ENCODE measurements at places on chromosomes 1 and 21. TPM values are rescaled to one million over a fixed set of nuclear protein-coding genes. Genes with fewer than 3 reads are reported as not detected.

DCDC2B gene
- total RNA-seq, result not detected

ELF3 gene
- total RNA-seq, result not detected

SMPDL3B gene
- total RNA-seq, result not detected

- no peaks in the 10 kb centered on the region for H3K27me3 ChIP-seq
- no peak for DNase-seq
- H3K27ac ChIP-seq, result no peak overlapping the region
These were observed 420.2 kb downstream of the KCTD3 start for GRCh38 chr1:215987092-215987875.

- no peak overlapping the region for H3K4me3 ChIP-seq
- no peaks in the 10 kb centered on the region for H3K4me1 ChIP-seq
- H3K36me3 ChIP-seq, result no peaks in the 10 kb centered on the region
- H3K27me3 ChIP-seq, result no peaks in the 10 kb centered on the region
These were observed 56.0 kb upstream of the CASZ1 start for GRCh38 chr1:10852486-10852885.

DYNLT4 gene
- total RNA-seq, result 0.83 TPM

DNA sequence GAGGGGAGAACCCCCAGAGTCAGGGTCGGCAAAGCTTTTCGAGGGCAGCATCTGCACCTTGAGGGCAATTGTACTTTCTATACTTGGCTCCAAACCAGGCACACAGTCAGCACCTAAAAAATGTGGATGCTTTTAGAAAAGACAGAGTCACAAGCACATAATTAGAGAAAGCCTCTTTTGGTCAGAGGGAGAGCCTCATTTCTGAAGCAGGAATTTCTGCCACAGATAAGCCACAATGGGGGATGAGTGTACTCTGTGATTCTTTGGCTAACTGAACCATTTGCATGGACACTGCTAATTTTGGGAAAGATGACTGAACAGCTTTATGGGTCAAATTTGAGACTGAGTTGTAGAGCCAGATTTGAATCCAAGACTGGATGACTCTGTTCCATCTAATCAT, 635.7 kb downstream of the KIF26B start:
- no peak overlapping the region for H3K4me3 ChIP-seq
- no peaks in the 10 kb centered on the region for H3K4me1 ChIP-seq
- no peak for DNase-seq
- H3K27ac ChIP-seq, result no peak overlapping the region

DNA sequence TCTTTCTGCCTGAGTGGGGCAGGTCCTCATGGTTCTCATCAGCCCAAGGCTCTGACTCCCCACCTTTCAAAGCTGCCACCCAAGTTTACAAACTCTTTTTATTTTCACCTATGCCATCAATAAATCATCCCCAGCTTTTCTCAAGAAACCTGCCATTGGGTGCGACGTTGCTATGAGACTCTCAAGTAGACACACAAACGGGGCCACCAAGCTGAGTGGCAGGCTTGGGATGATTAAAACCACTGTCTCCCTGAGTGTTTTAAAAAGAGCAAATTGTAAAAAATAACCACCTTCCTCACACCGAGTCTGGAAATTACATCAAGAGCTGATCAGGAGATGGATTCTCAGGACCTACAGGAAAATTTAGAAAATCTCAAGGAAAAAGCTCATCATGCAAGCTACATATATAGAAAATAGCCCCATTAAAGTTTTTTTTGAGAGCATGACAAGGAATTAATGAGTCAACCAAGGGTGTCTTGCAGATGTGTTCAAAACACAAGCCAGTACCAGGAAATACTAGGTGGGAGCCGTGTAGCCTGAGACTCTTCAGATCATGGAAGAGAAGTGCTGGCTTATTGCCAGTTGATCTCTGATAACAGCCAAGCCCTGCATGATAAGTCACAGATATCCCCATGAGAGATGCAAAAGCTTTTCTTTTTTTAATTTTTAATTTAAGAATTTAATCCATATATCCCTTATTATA, 158.4 kb upstream of the BACE2 start:
- H3K36me3 ChIP-seq, result no peaks in the 10 kb centered on the region
- no peaks in the 10 kb centered on the region for H3K4me1 ChIP-seq
- no peak for DNase-seq
- no peak overlapping the region for H3K4me3 ChIP-seq
- H3K27ac ChIP-seq, result no peak overlapping the region

DNA sequence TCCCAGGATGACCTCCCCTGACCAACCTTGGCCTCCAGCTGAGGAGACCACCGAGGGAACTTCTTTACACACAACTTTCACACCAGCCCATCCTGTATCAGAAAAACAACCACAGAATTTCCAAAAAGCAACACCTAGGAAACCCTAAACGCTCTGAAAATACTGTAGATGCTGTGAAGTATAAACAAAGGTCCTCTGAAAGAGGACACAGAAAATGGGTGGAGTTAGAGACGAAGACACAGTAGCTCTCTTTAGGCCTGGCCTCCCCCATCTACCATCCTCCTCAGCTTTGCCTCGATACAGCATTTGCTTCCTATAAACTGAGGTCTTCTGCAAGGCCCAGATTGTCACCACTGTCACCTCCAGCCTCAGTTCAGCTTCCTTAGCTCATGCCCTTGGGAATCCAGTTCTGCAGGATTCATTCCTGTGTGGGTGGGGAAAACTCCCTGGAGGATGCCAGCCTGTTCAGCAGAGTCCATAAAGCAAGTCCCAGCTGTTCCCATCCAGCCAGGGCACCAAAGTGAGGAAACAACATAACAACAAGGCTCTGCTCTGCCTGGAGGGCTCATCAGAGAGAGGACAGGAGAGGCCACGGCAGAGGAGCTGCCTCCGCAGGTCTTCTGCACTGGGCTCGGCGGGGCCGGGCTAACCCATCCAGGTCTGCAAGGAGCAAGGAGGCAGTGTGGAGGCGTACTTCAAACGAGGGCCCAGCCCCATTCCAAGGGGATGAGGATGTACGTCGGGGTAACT, 15.0 kb downstream of the PIK3C2B start:
- no peak overlapping the region for H3K27ac ChIP-seq
- no peaks in the 10 kb centered on the region for H3K36me3 ChIP-seq
- no peak overlapping the region for H3K4me3 ChIP-seq
- DNase-seq, result no peak
- H3K4me1 ChIP-seq, result peaks cover 78% of the 10 kb centered on the region

GRCh38 chr21:32523988-32524719, 61.2 kb downstream of the TCP10L start:
- no peak for DNase-seq
- peaks cover 46% of the 10 kb centered on the region for H3K4me1 ChIP-seq
- no peak overlapping the region for H3K4me3 ChIP-seq
- peak overlapping the region; percentile 61 for H3K27ac ChIP-seq
- no peaks in the 10 kb centered on the region for H3K36me3 ChIP-seq

DENND4B gene
- 30.4 TPM for total RNA-seq

GRCh38 chr1:81802457-81802706, 1.6 kb downstream of the ADGRL2 start:
- H3K27me3 ChIP-seq, result no peaks in the 10 kb centered on the region
- H3K36me3 ChIP-seq, result no peaks in the 10 kb centered on the region
- peak overlapping the region; percentile 90 for H3K4me3 ChIP-seq

DNA sequence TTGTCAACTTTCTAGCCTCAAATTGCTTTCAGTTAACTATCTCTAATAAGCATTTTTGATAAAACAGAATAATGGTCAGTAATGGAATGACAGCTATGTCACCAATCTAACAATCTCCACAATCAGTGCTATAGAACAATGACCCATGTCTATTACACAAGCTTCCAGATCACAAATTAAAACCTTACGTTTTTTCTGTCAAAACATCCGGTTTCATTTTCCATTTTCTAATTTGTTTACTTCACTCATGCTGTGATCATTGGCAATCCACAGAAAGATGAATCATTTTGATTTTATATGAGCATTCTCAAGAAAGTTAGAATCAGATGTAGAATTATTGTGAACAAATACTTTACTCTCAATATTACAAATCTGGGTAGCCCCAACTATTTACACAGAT, 80.3 kb downstream of the KCNT2 start:
- H3K27ac ChIP-seq, result no peak overlapping the region
- H3K36me3 ChIP-seq, result no peaks in the 10 kb centered on the region
- no peaks in the 10 kb centered on the region for H3K27me3 ChIP-seq
- peaks cover 5% of the 10 kb centered on the region for H3K4me1 ChIP-seq
- no peak overlapping the region for H3K4me3 ChIP-seq

HAO2 gene
- not detected for total RNA-seq

GRCh38 chr21:17527711-17528110, 14.9 kb downstream of the CXADR start:
- DNase-seq, result no peak
- no peaks in the 10 kb centered on the region for H3K27me3 ChIP-seq
- no peaks in the 10 kb centered on the region for H3K4me1 ChIP-seq
- H3K4me3 ChIP-seq, result no peak overlapping the region
- no peaks in the 10 kb centered on the region for H3K36me3 ChIP-seq

DNA sequence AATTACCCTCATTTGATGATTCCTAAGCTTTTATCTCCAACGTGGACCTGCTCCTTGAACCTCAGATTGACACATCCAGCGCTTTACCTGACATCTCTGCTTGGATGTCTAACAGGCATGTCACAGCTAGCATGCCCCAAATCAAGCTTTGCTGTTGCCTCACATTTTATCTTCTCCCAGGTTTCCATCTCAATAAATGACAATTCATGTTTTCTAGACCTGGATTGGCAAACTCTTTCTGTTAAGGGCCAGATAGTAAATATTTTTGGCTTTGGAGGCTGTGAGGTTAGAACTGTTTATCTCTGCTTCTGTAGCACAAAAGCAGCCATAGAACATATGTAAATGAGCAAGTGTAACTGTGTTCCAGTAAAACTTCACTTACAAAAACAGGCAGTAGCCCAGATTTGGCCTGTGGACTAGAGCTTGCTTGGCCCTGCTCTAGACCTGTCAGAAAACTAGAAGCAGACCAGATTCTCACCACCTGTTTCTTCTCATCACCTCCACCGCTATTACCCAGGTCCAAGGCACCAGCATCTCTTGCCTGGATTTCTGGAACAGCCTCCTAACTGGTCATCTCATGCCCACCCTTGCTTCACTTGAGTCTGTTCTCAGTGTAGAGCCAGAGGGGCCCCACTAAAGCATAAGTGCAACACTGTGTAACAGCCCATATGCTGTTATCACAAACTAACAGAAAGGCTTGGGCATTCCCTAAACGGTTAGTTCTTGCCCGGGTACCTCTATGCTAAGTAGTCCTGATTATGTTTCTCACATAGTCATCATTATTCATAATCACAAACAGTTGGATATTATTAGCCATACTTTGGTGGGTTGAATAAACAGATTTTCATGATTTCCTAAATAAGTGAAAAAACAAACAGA, 42.3 kb downstream of the UBE4B start:
- H3K36me3 ChIP-seq, result peaks cover 3% of the 10 kb centered on the region
- no peak for DNase-seq
- no peaks in the 10 kb centered on the region for H3K27me3 ChIP-seq

GPR37L1 gene
- not detected for total RNA-seq

PIP5K1A gene
- total RNA-seq, result 49.0 TPM

- H3K4me1 ChIP-seq, result peaks cover 45% of the 10 kb centered on the region
- DNase-seq, result no peak
- peak within 1 kb of the TSS; percentile 85 for H3K27ac ChIP-seq
- H3K36me3 ChIP-seq, result no peaks in the 10 kb centered on the region
- H3K4me3 ChIP-seq, result peak within 1 kb of the TSS; percentile 82
- no peaks in the 10 kb centered on the region for H3K27me3 ChIP-seq
These were observed at the start of gene RYR2 for GRCh38 chr1:237041795-237042525. Gene RYR2 (plus strand): TSS chr1:237042184. CDS start chr1:237042522, 338 bp downstream.

FALEC gene
- not detected for total RNA-seq

GRCh38 chr1:36531833-36532232, 49.1 kb upstream of the CSF3R start:
- DNase-seq, result no peak
- H3K27ac ChIP-seq, result no peak overlapping the region

DNA sequence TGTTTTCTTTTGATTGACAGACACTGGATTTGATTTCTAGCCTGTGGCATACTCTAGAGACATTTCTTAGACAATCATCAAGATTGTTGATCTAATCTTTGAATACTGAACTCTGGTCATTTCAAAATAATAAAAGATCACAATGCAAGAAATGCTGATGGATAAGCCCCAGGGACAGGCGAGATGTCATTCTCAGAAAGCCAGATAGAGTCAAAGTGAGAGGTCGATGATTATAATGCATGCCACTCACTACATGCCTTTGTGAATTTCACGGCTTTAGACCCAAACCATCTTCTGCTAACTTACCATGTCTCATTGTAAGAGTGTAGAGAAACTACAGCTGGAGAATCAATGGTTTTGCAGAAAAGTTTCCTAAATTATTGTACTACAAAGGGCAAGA, 257.1 kb downstream of the DYRK1A start:
- H3K4me3 ChIP-seq, result no peak overlapping the region

DNA sequence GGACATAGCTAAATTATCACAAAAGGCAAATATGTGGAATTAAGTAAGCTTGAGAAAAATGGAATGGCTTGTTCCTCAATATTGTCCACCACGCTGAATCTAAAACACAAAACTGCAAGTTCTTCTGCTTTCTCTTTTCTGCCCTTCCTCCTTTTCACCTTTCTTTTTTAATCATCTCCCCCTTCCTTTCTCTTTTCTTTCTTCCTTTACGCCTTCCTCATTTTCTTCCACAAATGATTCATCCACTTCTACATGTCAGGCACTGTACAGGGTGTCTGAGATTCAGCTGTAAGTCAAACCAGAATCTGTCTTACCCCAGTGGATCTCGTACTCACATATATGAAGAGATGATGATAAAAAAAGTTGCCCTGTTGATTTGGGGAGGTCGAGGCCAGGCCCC, 1182.5 kb downstream of the MRPL39 start:
- H3K36me3 ChIP-seq, result no peaks in the 10 kb centered on the region
- H3K4me1 ChIP-seq, result no peaks in the 10 kb centered on the region
- H3K27me3 ChIP-seq, result no peaks in the 10 kb centered on the region
- no peak overlapping the region for H3K4me3 ChIP-seq

DNA sequence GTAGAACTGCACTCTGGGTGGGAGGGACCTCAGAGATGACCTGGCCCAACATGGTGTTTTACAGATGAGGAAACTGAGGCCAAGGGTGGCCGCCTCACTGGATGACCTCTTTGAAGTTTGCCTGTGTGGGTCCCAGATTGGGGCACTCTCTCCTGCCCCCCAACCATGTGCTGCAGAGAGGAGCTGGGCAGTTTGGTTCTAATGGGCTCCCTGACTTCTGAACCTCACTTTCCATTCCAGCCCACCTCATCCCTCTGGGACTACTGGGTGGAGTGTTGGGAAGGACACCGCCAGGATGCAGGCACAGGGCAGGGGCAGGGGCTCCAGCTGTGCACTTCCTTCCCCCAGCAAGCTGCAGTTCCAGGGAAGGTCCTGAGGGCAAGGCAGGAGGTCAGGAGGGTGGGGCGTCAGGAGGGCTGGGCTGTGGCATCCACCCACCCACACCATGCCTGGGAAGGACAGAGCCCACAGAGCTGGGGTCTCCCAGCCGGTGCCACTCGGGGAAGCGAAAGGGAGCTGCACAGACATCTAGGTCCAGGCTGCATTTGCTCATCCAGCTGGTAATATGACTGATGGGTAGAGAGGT, 10.3 kb upstream of the EPS8L3 start:
- H3K36me3 ChIP-seq, result no peaks in the 10 kb centered on the region
- no peaks in the 10 kb centered on the region for H3K27me3 ChIP-seq
- H3K4me1 ChIP-seq, result peaks cover 21% of the 10 kb centered on the region
- H3K4me3 ChIP-seq, result no peak overlapping the region

Measured in esophagus muscularis mucosa (tissue), 4 donors.